Right ventricle myocardium inferior (tissue), 1 donor: ENCODE measurements at places on chromosomes 11 and 22.

GRCh38 chr11:2927851-2928604, 1.2 kb downstream of the PHLDA2 start:
- peak; percentile 21 for DNase-seq

GRCh38 chr11:32888805-32889204, 3.8 kb upstream of the QSER1 start:
- DNase-seq: no peak

DNA sequence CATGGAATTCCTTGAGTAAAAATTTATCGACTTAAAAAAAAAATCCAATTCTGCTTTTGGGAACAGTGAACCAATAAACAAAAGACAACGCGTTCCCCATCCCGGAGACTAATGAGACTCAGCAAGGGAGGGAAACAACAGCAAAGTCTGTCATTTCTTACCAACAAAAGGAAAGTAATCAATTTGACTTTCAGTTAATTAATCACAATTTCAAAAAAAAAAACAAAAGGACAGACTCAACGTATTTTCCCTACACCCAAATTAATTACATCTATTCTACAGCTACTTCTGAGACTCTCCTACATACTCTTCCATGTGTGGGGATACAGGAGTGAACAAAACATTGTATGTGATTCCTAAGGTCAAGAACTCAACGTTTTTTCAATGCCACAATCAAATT, 1.9 kb downstream of the RDX start:
- no peak for DNase-seq

DNA sequence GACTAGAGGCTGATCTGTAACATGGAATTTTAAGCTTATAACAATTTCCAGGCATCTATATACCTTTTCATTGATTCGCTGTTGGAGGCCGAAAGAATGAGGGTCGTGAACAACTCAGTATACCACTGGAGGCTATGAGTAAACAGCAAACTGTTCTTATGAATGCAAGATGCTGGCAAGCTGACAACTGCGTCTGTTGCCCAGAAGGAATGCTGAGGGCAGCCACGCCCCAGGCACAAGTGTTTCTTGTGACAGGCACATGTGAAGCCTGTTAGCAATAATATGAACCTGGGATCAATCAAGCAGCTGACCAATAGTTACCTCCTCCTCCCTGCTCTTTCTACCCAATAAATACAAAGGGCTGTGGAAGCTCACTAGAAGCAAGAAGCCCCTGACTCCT, 15.3 kb downstream of the RTCB start:
- no peak for DNase-seq

- no peak for DNase-seq
Observed at GRCh38 chr11:35688023-35688422, 25.4 kb downstream of the TRIM44 start.

- no peak for DNase-seq
Observed at GRCh38 chr11:134347441-134347840, 15.7 kb downstream of the GLB1L2 start.

GRCh38 chr11:104841973-104842525, 56.2 kb downstream of the CASP12 start:
- no peak for DNase-seq

- DNase-seq: no peak
Observed at GRCh38 chr11:61256710-61257482, 15.9 kb downstream of the PGA5 start.

DNA sequence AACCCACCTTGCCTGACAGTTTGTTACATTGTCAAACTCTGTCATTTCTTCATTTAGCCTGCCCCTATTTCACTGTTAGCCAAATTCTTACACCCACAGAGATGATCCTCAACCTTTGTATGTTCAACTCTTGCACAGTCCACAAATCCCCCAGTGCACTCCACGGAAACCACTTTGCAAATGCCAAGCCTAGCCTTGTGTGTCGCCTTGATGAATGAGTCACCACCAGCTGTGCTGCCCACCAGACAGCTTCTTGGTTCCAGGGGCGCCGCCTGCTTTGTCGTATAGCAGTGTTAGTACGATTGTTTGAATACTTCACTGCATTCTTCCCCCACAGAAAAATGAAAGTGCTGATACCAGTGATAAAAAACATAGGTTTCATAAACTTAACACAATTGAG, 686.3 kb downstream of the NTM start:
- no peak for DNase-seq

- no peak for DNase-seq
Observed at GRCh38 chr11:103924166-103925013, 112.0 kb upstream of the DDI1 start.

GRCh38 chr11:106463796-106464201, 386.3 kb downstream of the AASDHPPT start:
- no peak for DNase-seq

- DNase-seq: peak; percentile 88
Observed at GRCh38 chr22:36191106-36191836, 10.3 kb downstream of the APOL4 start.

- no peak for DNase-seq
Observed at GRCh38 chr22:24807284-24807950, 1.4 kb downstream of the SGSM1 start.

- no peak for DNase-seq
Observed at GRCh38 chr11:9160166-9160565, 68.8 kb upstream of the SCUBE2 start.

- DNase-seq: no peak
Observed at GRCh38 chr22:45452565-45453379, 39.3 kb downstream of the RIBC2 start.

GRCh38 chr22:35835998-35836691, 118.5 kb downstream of the APOL5 start:
- DNase-seq: no peak
